NK-92 treated with Interleukin-12 subunit alpha and Interleukin-12 subunit beta, amount 100 ng/mL, for 24 hours (cell line): ENCODE measurements at places on chromosomes 3 and 15.

DNA sequence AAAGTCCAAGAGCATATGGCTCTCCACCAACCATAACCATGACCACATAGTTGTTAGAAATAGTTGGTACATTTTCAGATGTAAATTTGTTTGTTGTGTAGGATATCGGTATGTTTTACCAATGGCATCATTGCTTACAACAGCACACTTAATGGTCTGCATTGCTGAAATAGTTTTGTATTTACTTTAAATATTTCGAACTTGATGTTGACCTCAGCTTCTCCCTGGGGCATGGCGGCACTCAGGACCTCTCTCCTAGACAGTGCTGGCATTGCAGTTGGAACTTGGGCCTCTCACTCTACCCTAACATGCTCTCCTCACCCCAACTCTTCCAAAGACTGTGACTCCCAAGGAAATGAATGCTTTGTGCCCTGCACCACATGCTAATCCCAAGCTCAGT, 5.0 kb downstream of the SLC22A13 start:
- no peak for DNase-seq

DNA sequence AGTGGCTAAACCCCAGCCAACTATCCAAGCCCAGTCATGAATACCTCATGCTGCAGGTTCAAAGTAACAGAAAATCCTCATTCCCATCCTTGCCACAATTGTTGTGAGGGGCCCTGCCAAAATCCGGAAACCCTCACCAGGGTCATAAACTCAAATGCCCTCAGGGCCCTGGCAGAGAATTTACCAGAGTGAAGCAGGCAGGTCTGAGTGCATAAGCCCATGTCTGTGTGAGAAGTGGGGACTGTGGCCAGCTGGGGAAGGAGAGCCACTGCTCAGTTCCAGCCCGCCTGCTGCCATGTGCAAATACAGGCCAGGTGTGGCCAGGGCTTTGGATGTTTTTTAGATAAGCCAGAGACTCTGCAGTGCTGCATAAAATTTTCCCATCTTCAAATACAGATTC, 7.0 kb downstream of the CEP152 start:
- DNase-seq = no peak

GRCh38 chr15:40807888-40808461, 702 bp upstream of the DNAJC17 start:
- no peak for DNase-seq

DNA sequence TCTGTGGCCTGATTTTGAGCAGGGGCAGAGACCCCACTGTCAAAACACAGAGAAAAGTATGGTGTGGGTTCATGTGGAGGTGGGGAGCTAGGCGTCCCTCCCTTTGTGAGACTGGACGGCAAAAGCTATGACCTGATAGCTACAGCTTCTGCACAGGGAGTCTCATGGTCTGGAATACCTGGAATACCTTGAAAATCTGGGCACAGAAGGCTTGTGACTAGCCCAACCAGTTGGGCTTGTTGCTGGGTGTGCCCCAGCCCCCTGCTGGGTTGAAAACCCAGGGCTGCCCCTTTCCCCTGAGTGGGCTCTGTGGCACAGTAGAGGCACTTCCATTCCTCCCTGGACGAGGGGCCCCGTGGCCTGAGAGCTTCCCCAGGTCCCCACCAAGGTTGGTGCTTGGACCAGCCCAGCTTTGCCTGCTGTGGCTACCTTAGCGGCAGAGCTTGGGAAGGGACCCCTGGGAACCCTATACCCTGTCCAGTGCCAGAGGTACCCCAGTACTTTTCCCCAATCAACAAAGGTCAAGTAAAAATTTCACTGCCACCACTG, 37.3 kb downstream of the SLC2A2 start:
- DNase-seq = no peak

DNA sequence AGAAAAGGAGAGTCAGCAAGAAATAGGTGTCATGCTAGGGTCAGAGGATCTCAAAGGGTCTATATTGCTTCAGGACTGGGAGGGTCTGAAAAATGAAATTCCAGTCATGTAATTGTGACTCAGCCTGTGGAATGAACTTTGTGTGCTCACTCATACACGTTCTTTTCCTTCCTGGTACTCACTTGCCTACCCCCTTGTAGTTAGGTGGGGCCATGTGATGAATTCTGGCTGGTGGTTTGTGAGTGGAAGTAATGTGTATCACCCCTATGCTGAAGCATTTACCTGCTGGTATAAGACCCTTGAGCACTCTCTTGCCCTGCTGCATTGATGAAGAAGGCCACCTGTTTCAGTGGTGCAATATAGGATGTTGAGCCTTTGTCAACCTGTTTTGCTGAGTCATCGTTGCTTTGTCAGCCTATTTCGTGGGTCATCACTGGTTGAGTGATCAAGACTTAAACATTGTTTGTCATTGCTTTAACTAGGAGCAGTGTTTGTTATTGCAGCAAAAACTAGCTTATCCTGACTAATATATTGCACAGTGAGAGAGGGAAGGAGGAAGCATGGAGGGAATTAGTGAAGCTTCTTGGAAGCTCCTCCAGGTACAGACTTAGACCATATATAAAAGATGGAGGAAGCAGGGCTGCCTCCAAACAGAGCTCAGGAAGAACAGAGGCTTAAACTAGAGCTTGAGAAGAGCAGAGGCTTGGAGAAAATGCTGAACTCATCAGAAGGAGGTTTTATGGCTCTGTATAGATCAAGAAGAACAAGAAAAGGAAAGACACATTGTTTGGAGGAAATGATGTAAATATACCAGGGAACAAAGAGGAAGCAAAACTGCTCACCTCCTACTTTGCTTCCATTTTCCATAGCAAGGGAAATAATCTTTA, 28.9 kb downstream of the TLNRD1 start:
- DNase-seq = no peak

GRCh38 chr15:98876451-98877369, 130.9 kb downstream of the PGPEP1L start:
- no peak for DNase-seq

DNA sequence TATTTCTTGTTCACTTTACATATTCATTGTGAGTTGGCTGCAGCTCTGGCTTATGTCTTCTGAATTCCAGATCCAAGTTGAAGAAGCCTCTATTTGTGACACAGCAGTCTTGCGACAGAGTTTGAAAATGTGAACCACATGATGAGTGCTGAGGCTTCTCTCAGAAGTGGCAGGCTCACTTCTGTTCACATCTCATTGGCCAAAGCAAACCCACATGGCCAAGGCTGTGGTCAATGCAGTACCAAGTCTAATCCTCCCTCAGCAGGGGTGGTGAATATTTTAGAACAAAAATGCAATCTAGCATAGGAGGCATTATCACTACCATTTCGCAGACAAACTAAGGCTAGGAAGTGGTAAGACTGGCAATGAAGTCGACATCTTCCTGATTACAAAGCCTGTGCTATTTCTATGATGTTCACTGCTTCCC, 45.2 kb downstream of the CDCP1 start:
- peak; percentile 26 for DNase-seq

DNA sequence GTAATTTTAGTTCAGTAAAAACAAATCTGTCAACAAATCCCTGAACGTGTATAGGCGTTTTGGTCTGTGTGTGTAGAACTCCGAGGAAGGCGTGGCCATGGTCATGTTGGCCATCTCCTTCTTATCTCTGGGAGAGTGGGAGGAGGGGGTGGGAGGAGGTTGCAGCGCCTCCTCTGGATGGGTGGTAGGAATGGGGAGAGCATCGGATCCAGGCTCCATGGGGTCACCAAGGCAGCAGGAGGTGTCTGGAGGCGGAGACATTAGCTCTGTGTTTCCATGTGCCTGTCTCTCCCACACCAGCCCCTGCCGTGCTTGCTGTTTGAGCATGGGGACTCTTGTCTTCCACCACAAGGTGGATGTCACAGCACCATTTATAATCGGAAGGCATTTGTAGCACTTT, 34.5 kb upstream of the TRPM1 start:
- DNase-seq = no peak

DNA sequence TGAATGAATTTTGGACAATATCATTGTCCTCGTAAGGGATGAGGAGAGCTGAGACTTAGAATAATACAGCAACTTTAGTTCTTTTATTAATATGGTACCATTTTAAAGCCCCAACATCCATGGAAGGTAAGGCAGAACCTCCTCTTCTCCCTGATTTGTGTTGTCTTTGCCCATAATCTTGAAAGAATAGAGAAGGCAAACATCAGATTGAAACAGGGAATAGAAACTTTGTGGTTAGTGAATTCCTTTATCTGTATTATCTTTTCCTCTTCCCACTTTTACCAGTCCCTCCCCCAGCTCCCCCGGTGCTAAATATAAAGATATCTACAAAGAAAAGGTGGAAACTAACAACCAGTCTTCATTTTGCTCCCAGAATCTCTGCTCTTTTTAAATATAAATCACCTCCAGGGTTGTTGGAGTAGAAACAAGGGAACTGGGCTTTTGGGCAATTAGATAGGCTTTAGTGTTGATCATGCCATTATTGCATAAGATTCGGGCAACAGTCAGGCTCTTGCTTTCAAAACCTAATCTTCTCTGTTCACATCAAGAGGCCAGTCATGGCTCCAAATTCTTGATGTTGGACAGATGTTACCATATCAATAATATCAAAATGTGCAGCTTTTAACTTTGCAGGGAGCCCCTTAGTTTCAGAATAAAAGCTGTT, 32.5 kb downstream of the ITPR1 start:
- DNase-seq = no peak

GRCh38 chr3:156304406-156304805, 184.0 kb downstream of the KCNAB1 start:
- DNase-seq = no peak

- DNase-seq = no peak
Measured at GRCh38 chr3:20236603-20237002, 50.6 kb upstream of the SGO1 start.

DNA sequence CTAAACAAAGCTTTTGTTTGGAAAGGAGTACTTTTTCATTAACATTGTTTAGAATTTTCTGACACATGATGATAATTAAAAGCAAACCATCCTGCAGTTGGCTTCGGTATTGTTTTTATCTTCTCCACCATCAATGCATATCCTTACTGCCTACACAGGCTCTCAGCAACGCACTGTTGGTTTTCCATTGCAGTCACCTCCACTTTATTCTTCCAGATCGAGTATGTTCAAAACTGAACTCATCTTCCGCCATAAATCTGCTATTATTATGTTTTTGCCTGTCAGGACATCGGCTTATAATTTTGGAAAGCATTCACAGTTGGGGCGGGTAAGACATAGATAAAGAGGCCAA, 589 bp upstream of the SENP5 start:
- no peak for DNase-seq

- no peak for DNase-seq
Measured at GRCh38 chr3:19945534-19945933, 1.4 kb upstream of the RAB5A start.

DNA sequence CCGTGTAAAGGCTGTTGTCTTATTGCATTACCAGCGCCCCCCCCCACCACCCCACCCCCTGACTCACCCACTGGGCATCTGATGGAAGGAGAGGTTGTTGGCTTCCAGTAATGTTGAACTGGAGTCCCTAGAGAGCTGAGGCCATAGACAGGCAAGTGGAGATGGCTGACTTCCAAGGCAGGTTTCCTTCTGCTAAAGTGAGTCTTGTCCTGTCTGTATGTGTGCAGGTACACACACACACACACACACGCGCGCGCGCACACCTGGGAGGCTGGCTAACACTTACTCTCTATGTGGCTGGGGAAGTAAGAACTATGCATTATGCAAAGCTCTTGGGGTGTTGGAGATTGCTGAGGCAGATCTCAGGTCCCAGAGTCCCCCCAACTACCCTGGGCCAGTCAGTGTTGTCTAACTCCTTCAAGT, 1.6 kb upstream of the KY start:
- DNase-seq = no peak

GRCh38 chr3:52683611-52684010, 2.1 kb downstream of the PBRM1 start:
- DNase-seq = no peak

GRCh38 chr15:74529921-74530320, 11.1 kb upstream of the ARID3B start:
- no peak for DNase-seq

DNA sequence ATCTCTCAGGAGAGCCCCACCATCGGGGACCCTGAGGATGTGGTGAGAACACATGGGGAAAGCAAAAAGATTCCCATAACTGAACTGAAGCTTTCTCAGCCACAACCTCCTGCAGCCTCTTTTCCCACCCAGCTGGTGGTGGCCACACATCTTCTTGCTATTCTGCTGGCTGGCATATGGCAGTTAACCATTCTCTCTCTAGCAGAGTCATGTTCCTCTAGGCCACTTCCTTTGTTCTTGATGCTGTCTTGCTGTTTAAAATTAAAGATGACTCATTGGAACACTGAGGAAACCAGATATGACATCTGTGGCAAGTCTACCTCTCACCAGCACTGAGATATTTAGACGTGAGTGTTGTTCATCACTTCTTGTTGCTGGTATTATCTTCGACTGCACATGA, 180.3 kb upstream of the ROBO2 start:
- no peak for DNase-seq

DNA sequence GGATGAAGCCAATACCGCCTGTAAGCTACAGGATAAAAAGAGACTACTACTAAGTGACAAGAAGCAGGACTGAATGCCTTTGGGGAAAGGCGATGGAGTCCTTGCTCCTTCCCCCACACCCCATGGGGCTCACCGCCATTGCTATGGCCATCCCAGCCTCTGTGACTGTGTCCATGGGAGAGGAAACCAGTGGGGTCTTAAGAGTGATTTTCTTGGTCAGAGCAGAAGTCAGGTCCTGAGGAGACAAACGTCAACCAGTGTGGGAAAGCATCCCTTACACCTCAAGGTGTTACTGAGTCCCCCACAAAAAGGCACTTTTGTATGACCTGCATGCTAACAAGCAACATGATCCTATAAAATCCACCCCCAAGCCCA, 913 bp downstream of the IMPDH2 start:
- no peak for DNase-seq

GRCh38 chr3:150240891-150241290, 167.2 kb upstream of the TSC22D2 start:
- DNase-seq = no peak

DNA sequence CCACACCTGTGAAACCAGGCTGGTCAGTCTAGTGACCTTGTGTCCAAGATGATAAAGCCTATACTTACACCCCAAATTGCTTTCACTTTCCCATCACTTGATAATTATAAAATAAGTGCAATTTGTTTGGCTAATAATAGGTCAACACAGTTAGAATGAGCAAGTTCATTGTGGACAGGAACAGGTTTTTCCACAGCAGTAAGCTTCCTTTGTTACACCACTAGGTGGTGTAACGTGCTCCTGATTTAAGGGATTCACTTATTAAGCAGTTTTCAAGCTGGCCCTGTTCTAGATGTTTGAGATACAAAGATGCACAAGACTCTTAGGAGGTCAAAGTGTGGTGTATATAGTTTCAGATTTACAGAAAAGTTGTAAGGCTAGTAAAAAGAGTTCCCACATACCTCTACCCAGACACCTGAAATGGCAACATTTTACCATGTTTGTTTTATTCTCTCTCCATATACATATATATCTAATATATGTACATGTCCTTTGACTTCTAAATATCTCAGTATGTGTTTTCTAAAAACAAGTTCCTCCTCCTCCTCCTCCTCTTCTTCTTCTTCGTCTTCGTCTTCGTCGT, 6.8 kb upstream of the MFSD1 start:
- no peak for DNase-seq
